Tibial nerve (tissue), 4 donors: ENCODE measurements at places on chromosomes 13 and 19. TPM values are rescaled to one million over a fixed set of nuclear protein-coding genes. Genes with fewer than 3 reads are reported as not detected.

The LRRC63 gene
- not detected for total RNA-seq

- peak; percentile 32 for DNase-seq
Measured at GRCh38 chr19:11737964-11738745, 591 bp downstream of the ZNF823 start.

DNA sequence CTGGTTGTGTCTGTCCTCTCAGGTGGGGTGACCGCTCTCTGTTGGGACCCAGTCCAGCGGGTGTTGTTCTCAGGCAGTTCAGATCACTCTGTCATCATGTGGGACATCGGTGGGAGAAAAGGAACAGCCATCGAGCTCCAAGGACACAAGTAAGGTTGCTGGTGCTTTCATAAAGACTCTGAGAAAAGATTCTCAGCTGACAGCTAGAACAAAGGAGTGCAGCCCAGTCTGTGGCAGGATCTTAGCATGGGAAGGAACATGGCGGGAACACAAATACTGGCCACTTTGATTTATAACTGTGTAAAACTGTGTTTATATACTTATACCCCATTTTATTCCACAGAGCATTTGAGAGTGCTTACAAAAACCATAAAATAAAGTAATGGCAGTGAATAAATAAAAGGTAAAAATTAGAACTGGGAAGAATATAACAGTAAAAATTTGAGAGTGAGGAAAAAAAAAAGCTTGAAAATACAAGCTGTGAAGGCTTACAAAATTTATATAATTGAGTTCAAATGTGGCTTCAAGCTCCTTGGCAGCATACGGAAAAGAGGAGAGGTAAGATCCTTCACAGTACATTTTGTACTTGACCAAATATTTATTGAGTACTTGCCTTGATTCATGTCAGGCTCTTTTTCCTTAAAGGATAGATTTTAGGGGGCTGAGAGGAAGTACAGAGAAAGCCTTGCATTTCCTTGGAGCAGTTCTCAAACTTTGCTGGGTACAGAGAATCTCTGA lies 64.8 kb downstream of the DHRS12 start:
- DNase-seq: no peak

- no peak for DNase-seq
Measured at GRCh38 chr19:5492635-5493409, 37.6 kb downstream of the ZNRF4 start.

DNA sequence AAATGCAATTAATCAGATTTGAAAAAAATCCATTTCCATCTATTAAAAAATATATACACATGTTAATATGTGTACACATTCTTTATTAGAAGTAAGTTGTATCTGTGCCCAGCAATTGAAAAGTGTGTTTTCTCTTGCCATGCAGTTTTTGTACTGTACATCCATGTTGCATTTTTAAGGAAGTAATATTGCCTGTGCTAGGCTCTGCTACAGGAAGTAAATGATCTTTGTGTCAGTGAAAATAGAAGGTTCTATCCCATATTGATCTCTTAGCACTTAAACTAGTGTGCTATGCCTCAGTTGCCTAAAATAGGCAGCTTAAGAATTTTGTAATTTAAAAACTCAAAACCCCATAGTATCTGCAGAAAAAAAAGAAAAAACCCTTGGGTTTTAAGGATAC lies 122.5 kb downstream of the CDK8 start:
- no peak for DNase-seq

DNA sequence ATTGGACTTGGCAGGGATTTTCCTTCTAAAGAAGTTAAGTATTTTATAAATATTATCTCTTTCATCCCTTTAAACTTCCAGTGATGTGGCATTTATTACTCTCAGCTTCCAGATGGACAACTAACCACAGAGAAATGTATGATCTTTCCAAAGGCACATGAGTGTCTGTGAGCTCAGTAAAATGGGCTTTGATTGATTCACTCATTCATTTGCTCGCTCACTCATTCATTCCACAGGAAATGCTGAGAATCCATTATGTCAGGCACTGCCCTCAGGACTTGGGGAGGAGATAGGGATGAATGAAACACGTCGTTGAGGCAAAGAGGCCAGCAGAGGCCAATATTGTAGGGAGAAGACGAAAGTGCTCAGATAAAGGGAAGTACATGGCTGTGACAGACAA lies 359.3 kb downstream of the EFNB2 start:
- DNase-seq: no peak

- no peak for DNase-seq
Measured at GRCh38 chr19:41535029-41535622, 40.8 kb upstream of the CEACAM21 start.

DNA sequence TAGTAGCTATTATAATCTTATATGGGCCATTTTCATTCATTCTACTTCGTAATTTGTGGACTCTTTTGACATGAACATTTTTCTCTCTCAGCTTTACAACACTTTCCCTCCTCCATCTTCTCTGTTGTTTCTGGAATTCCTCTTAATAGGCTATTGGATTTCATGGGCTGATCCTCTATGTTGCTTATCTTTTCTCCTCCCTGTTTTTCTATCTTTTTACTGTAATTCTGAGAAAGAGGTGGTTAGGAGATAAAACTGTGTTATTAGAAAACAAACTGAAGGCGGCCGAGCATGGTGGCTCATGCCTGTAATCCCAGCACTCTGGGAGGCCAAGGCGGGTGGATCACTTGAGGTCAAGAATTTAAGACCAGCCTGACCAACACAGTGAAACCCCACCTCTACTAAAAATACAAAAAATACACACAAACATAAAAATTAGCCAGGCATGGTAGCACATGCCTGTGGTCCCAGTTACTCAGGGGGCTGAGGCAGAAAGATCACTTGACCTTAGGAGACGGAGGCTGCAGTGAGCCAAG lies 188.1 kb downstream of the UGGT2 start:
- no peak for DNase-seq

DNA sequence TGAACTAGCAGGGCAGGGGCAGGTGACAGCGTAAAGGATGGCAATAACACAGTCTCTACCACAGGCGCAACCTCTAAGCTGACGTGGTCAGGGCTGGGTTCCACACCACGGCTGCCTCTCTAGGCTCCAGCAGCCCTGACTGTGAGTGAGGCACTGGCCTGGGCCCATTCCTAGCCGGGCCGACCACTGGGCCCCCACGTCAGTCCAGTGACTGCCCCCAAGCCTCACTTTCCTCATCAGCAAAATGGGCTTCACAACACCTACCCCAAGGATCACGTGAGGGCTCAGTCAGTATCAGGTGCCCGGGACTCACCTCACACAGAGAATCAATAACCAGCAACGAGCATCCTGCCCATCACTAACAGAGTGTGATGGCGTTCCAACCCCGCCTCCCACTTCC lies 5.2 kb downstream of the ZFR2 start:
- no peak for DNase-seq

The C19orf33 gene
- total RNA-seq: 76.8 TPM

- DNase-seq: no peak
Measured at GRCh38 chr13:88628882-88629281, 957.7 kb downstream of the SLITRK5 start.

GRCh38 chr13:101830035-101830434 lies 377.6 kb downstream of the ITGBL1 start:
- no peak for DNase-seq

DNA sequence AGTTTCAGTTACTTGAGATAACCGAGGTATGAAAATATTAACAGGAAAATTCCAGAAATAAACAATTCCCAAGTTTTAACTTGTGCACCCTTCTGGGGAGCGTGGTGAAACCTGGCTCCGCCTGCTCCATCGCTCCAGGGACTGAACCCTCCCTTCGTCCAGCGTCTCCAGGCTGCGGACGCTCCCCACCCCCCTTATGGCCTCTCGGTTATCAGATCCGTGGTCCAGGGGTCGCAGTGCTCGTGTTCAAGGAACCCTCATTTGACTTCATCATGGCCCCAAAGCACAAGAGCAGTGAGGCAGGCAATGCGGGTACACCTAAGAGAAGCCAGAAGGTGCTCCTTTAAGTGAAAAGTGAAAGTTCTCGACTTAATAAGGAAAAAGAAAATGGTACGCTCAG lies 71.1 kb downstream of the ATP11A start:
- no peak for DNase-seq

DNA sequence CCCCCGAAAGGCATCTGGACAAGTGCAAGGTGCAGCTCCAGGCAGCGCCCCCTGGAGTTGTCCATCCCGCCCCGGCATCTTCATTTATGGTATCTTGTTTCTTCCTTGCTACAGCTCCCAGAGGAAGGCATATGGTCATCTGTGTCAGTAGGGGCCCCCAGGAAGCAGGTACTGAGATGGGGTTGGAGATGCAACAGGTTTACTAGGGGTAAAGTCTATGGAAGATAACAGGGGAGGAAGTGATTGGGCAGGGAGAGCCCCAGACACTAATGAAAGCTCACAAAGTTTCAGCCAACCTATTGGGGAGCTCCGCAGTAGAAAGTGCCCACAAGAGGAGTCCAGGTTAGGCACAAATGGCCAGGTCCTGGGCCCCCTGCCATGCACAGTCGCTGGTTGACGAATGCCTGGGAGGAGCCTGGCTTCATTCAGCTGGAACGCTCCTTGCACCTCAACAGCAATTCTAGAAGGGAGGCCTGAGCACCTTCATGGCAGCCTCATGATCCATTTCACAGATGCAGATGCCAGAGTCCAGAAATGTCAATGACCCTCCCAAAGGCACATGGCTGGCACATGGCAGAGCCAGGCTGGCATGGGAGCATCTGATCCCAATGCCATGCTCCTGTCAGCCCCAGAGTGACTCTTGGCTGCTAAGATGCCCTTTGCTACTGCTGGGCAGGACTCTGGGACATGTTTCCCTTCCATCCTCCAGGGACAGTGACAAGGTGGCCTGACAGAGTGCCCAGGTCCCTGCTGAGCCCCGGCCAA lies 23.8 kb upstream of the PEPD start:
- DNase-seq: no peak

DNA sequence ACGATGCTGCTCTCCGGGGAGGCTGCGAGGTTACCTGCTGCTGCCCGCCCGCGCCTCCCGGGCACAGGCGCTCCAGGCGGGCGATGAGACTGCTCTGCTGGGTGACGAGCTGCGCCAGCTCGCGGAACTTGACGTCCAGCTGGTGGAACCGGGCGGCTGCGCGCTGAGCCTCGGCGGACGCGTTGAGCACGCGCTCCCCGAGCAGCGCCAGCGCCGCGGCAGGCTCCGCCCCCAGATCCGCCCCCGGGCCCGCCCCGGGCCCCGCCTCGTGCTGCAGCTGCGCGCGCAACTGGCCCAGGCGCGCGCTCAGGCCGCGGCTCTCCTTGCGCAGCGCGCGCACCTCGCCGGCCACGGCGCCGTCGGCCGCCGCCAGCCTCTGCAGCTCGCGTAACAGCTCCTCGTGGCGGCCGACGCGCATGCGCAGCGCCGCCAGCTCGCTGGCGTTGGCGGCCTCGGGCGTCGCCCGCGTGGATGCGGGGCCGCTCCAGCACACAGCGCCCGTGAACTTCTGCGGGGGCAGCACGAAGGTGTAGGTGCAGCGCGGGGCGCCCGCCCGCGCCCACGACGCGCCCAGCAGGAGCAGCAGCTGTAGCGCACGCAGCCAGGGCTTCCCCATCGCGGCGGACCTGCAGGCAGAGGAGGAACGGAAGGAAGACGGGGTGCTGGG lies 6.4 kb downstream of the ANGPTL6 start:
- peak; percentile 67 for DNase-seq

DNA sequence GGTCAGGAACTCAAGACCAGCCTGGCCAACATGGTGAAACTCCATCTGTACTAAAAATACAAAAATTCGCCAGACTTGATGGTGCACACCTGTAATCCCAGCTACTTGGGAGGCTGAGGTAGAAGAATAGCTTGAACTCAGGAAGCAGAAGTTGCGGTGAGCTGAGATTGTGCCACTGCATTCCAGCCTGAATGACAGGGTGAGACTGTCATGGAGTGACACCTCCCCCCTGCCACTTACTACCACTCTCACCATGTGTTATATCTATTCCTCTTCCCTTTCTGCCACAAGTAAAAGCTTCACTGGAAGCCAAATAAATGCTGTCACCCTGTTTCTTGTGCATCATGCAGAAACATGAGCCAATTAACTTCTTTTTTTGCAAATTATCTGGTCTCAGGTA lies 10.6 kb upstream of the CEACAM4 start:
- DNase-seq: no peak
